ENCODE measurements at places on chromosomes 3 and 15. TPM values are rescaled to one million over a fixed set of nuclear protein-coding genes. Genes with fewer than 3 reads are reported as not detected.

MNS1 gene
- polyA plus RNA-seq, result 12.3 TPM

DNA sequence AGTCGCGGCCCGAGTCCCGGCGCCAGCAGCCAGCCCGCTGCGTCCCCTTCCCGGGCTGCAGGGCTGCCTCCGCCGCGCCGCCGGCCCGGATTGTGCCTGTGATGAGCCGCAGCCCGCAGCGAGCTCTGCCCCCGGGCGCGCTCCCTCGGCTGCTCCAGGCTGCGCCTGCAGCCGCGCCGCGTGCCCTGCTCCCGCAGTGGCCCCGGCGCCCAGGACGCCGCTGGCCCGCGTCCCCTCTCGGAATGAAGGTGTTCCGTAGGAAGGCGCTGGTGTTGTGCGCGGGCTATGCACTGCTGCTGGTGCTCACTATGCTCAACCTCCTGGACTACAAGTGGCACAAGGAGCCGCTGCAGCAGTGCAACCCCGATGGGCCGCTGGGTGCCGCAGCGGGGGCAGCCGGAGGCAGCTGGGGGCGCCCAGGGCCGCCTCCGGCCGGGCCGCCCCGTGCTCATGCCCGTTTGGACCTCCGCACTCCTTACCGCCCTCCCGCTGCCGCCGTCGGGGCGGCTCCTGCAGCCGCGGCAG lies 1.2 kb downstream of the CHST2 start:
- DNase-seq, result no peak

- no peak for DNase-seq
These were observed 246.0 kb upstream of the CBLB start for GRCh38 chr3:106114848-106115247.

DNA sequence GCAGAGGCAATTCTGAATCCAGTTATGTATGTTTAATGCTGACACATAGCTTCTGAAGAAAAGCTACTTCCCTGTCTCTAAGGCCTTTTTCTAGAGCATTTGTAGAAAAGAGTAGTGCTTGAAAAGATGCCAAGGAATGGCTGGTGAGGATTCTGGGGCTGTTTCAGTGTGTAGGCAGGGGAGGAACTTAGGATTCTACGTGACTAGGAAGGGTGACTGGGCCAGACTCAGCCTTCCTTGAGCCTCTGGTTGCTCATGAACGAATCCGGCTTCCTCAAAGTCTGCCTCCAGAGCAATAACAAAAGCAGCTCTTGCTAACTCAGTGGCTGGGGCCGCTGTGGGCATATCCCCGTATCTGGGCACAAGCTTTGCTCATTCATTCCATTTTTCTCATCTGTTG lies 104.8 kb upstream of the WNT5A start:
- no peak for DNase-seq

- DNase-seq, result no peak
These were observed 168.4 kb downstream of the TUSC7 start for GRCh38 chr3:116877968-116878367.

- DNase-seq, result no peak
These were observed 73.6 kb downstream of the ETV5 start for GRCh38 chr3:186035277-186035676.

Measured in right lung (tissue), 10 donors.